ENCODE measurements at places on chromosomes 4 and X. TPM values are rescaled to one million over a fixed set of nuclear protein-coding genes. Genes with fewer than 3 reads are reported as not detected.

The TGIF2LX gene
- total RNA-seq: not detected

The SLC7A11 gene
- 1.3 TPM for total RNA-seq

- no peak for DNase-seq
Observed at GRCh38 chr4:62717154-62717553, 1517.0 kb downstream of the ADGRL3 start.

The ASB9 gene
- 0.83 TPM for total RNA-seq

The PKD2 gene
- total RNA-seq: 9.5 TPM

DNA sequence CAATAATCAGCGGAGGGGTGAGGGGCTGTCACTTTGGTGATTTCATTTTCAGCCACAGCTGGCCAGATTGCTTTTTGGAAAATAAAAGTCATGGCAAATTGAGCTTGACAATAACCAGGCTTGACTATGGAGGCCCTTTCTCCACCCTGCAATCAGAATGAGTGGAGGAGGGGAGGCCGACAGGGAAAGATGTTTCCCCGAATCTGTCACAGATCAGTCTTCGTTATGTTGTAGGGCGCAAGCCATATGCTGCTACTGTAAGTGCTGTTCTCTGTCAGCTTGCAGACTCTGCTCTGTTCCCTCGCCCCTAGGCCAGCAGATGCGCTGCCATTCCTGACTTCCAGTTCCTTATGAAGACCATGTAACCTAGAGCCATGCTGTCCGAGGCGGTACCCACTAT, 114.1 kb downstream of the MGST2 start:
- DNase-seq: no peak

DNA sequence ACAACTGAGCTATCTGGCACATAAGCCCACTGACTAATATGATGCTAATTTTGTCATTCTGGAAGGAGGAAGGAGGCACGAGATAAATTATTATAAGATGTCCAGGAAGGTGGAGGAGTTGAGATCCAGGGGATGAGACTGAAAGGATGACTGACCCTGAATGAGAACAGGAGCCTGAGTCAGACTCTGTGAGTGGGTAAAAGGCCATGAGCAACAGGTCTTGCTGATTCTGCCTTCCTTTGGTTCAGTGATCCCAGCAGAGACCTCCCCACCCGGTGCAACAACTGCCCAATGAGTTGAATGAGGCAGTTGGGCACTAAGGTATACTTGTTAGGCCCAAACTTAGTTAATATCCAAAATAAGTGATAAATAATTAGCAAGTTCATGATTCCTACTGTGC, 238.1 kb upstream of the GPC4 start:
- no peak for DNase-seq

All from activated naive CD8-positive, alpha-beta T cell treated with anti-CD3 and anti-CD28 coated beads, Interleukin-2, amount 10 ng/mL, durations not matched to agents 7 days and 5 days (primary cell).